GM06990 (cell line): ENCODE measurements at places on chromosomes 4 and X.
A peak's percentile ranks its signal among the peaks of the same experiment; 100 is the strongest.

GRCh38 chr4:109787807-109788206 lies 14.0 kb downstream of the CFI start:
- DNase-seq = no peak

GRCh38 chr4:98747393-98748091 lies 89.1 kb upstream of the TSPAN5 start:
- DNase-seq = no peak

- DNase-seq = peak; percentile 3
Observed at GRCh38 chr4:125316401-125316790, 1.6 kb downstream of the FAT4 start.

- no peak for DNase-seq
Observed at GRCh38 chrX:110414273-110414672, 55.6 kb downstream of the RTL9 start.

DNA sequence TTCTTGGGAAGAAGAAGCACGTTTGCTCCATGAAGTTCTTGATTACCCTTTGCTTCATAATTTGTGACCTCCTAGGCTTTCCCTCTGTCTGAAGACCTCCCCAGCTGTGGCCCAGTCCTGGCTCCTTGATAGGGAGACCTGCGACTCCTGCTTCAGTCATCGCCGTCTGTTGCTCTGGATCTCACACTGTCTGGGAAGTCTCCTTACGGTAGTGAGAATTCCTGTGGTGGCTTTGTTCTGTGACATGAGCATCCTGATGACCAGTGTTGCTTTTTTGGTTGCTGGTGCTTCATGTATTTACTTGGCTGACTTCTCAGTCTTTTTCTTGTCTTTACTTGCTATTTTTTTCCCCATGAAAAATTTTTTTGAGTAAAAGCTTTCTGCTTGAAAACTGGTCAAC lies 44.2 kb downstream of the JADE1 start:
- DNase-seq = no peak

GRCh38 chr4:128538111-128538882 lies 250.7 kb upstream of the PGRMC2 start:
- DNase-seq = no peak

DNA sequence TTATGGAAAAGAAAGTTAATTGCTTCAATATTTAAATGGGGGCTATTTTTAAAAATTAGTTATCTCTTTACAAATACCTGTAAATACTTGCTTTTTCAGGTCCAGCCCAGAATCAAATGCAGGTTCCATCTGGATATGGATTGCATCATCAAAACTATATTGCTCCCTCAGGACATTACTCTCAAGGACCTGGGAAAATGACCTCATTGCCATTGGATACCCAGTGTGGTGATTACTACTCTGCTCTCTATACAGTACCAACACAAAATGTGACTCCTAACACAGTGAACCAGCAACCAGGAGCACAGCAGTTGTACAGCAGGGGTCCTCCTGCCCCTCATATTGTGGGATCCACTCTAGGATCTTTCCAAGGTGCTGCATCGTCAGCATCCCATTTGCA lies 29.2 kb downstream of the SEC24B start:
- DNase-seq = no peak

DNA sequence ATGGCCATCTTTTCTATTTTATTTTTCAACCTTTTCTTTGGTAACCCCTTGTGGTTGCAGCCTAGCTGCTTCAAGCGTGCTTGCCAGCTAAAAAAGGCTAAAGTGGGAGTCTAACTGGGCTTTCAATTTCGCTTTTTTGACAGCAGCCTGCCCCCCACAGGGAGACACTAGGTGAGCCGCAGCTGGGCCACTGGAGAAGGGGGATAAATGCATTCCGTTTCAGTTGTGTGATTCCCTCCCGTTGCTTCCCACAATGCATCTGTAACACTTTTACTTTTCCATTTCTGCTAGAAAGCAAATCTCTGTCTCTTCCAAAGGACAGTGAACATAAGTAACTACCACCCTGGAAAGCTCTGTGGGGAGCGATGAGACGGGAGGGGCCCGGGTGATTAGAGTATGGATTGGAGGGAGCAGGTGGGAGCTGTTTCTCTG lies 86.3 kb upstream of the RAPGEF2 start:
- peak; percentile 4 for DNase-seq

DNA sequence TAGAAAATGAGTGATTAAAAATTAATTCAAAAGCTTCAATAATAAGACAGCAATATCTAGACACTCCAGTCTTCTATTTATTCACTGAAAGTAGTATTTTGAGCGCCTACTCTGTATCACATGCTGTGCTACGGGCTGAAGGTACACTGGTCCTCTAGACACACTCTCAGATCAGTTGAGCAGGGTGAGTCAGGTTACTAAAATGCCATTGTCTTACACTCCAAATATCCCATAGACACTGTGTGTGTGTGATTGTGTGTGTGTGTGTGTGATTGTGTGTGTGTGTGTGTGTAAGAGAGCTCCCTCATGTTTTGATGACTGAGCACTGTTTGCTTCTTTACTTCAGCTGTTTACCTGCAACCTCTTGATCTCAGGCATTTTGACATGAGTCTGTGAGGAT lies 342.8 kb upstream of the BOD1L1 start:
- no peak for DNase-seq

- DNase-seq = no peak
Observed at GRCh38 chrX:135625995-135626394, 87.4 kb upstream of the CT45A1 start.

DNA sequence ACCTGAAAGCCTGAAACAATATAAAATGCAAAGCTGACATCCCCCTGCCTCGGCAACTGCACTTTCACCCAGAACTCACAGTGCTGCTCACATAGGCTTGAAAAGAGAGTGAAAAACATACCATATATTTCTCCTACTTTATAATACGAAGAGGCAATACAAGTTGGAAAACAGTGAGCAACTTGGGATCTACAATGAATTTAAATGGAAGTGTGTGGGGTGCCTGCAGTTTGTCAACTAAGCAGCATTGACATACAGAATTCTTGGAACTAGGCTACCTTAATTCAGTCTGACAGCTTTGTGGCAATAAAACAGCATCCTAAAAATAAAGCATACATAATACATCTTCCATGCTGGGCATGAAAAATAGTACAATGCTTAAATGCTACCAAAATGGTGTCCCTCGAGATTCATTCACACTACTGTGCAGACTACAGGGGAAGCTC lies 8.0 kb downstream of the GASK1B start:
- DNase-seq = no peak

DNA sequence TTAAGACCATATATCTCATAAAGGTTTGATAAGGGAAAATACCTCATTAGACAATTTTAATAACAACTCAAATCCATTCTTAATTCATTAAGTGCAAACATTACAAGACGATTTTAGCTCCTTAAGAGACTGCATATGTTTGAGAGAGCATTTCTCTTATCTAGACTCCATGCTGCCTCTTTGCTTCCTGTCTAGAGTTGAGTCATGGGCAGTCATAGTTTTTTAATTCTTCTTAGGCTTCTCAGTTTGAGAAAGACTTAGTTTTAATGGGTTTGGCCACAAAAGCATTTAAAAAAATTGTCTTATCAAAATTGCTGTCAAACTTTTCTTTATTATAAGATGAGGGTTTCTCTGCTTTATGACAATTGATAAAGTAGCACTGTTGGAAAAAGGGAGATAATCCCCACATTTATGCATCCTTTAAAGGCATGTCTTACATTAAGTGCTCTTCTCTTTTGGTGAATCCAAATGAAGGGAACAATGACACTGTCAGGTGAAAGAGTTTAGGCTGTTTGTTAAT lies 713.4 kb downstream of the PCDH18 start:
- no peak for DNase-seq

- no peak for DNase-seq
Observed at GRCh38 chrX:37509349-37509748, 62.1 kb upstream of the LANCL3 start.

GRCh38 chr4:19327364-19327763 lies 924.3 kb upstream of the SLIT2 start:
- no peak for DNase-seq

- DNase-seq = no peak
Observed at GRCh38 chrX:149908727-149909126, 20.6 kb upstream of the HSFX4 start.

DNA sequence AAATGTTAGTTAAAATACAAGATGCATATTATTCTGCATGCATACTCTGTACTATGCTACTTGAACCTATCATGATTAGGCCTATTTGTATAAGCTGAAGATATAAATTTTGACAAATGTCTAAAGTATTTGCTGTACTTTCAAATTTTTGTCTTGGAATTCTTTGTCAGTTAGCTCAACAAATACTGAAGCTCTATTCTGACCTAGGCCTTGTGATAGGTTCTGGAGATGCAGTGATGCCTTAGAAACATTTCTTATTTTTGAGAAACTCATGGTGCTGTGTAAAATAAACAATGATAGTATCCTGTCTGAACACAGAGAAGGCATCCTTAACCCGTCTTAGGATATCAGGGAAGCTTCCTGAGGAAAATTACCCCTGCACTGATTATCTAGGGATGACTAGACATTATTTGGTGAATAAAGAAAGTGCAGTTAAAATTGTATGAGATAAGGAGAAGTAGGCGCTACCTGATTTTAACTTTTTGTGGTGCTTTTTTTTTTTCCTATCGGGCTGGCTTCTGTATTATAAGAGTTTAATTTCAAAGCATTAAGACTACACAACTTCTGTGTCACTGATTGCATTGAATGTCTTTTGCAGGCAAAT lies 43.4 kb downstream of the MOB1B start:
- DNase-seq = no peak

GRCh38 chr4:169080981-169081380 lies 70.9 kb upstream of the CBR4 start:
- DNase-seq = no peak

- no peak for DNase-seq
Observed at GRCh38 chr4:169311643-169312365, 41.0 kb upstream of the SH3RF1 start.

- no peak for DNase-seq
Observed at GRCh38 chr4:170134821-170135220, 45.1 kb upstream of the AADAT start.

DNA sequence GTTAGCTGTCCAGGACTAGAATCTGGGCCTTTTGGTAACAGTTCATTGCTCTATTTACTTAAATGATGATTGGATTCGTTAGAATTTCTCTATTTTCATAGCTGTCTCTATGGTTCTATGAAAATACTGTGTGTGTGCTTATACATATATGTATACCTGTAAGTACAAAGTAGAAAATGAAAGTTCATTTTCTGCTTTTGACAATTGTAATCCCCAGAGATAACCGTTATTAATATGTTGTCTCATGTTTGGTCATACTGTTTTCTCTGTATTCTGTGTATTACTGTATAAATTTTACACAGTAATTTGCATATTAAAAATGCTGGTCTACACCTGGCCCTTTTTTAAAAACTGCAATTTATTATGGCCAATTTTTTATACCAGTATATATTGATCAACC lies 55.4 kb downstream of the CLCN3 start:
- no peak for DNase-seq

- DNase-seq = no peak
Observed at GRCh38 chr4:89619206-89619962, 217.6 kb downstream of the SNCA start.

GRCh38 chrX:3262901-3263300 lies 83.6 kb downstream of the MXRA5 start:
- no peak for DNase-seq

- no peak for DNase-seq
Observed at GRCh38 chr4:101983835-101984234, 193.3 kb downstream of the BANK1 start.

DNA sequence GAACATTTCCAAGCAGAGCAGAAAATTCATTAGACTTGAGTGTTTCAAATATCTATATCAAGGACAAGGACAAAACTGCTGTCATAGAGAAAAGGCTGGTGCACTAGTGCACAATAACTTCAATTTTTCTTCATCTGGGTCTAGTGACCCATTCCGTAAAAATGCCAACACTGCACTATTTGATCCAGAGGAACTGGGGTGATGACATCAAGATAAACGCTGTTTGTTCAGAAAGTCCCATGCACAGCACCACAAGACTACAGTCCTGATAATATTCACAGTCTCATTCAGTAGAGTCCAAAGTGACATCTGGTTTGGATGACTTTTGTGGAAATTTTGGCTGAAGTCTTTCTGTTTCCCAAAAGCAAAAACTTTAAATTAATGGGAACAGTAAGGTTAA lies 303.5 kb upstream of the GALNT7 start:
- DNase-seq = no peak

DNA sequence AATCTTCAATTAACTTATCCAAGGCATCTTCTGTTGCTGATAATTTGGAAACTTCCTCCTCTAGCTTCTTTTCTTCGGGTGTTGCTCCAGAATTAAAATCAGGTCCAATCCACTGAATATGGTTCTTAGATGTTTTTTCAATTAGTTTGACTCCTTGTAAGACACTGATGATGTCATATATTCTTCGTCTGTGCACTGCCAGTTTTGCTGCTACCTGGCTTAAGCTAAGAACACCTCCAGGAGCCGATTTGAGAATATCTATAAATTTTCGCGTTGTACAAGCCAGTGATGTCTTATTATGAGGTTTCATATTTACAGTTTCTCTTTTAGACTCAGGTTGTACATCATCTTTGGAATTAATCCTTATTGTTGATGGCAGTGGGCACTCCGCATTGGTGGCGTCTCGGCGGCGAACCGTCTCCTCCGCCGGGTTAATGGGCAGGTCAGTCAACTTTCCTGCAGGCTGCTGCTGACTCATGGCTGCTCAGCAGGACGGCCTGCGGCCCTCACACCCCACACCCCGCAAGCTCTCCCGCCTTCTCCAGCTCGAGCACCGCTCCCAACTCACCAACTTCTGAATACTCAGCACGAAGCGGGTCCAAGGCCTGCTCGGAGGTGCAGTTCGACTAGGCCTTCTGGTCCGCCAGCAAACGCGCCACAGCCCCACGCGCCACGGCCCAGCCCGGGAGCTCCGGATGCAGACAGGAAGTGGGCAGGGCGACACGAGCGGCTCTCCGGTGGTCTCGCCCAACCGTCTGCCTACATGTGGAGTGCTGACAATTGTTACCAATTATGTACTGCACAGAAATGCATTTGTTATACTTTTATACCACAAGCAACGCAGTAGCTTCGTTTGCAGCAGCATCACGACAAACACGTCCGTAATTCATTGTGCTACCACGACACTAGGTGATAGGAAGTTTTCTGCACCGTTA lies 49.2 kb upstream of the FHL1 start:
- DNase-seq = peak; percentile 1

DNA sequence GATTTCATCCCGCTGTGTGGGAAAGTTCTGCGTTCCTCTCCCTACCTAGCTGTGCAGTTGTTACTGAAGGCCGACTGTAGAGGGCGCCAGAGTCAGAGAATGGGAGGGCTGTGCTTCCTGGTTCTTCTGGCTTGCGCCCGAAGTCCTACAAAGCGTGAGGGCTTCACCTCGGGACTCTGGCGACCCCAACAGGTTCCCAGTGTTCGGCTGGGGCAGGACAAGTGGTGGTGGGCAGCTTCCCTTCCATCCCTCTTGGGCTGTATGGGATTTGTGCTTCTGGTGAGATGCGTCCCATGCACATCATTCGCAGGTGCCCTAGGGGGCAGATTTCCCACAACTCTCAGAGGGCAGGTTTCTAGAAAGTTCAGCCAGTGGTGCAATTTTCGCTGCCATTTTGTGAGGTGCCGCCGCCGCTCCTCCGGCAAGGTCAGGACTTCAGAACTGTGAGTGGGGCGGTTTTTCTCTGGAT lies 27.3 kb downstream of the CT45A1 start:
- DNase-seq = peak; percentile 10
